COLO829 (cell line): ENCODE measurements at places on chromosomes 12 and 14.
A peak's percentile ranks its signal among the peaks of the same experiment; 100 is the strongest.

DNA sequence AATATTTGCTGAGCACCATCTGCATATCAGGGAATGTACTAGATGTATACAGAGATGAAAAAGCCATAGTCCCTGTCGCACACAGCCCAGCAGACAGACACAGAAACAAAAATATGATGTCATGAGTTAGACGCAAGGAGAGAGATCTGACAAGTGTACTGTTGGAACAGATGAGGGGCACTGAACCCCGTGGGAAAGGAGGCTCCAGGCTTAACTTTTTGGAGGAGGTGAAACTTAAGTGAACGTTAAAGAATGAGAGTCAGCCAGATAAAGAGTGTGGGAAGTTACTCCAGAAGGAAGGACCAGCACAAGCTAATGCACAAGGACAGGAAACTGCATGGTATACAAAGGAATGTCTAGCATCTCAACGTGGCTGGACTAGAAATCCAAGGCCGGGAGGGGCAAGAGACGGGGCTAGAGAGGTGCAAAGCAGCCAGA is 2.5 kb upstream of the ACTN1 start:
- no peak for DNase-seq

DNA sequence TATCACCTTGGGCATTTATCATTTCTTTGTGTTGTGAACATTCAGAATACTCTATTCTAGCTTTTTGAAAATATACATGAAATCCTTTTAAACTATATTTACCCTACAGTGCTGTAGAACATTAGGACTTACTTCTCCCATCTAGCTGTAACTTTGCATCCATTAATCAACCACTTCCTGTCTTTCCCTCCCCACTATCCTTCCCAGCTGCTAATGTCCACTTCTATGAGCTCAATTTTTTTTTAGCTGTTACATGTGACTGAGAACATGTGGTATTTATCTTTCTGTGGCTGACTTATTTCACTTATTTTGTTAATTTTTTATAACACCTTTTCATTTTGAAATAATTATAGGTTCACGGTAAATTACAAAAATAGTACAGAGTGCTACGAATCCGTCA is 136.0 kb downstream of the LMNTD1 start:
- no peak for DNase-seq

- no peak for DNase-seq
These were observed 6.0 kb downstream of the HMGA2 start for GRCh38 chr12:65830305-65830704.

DNA sequence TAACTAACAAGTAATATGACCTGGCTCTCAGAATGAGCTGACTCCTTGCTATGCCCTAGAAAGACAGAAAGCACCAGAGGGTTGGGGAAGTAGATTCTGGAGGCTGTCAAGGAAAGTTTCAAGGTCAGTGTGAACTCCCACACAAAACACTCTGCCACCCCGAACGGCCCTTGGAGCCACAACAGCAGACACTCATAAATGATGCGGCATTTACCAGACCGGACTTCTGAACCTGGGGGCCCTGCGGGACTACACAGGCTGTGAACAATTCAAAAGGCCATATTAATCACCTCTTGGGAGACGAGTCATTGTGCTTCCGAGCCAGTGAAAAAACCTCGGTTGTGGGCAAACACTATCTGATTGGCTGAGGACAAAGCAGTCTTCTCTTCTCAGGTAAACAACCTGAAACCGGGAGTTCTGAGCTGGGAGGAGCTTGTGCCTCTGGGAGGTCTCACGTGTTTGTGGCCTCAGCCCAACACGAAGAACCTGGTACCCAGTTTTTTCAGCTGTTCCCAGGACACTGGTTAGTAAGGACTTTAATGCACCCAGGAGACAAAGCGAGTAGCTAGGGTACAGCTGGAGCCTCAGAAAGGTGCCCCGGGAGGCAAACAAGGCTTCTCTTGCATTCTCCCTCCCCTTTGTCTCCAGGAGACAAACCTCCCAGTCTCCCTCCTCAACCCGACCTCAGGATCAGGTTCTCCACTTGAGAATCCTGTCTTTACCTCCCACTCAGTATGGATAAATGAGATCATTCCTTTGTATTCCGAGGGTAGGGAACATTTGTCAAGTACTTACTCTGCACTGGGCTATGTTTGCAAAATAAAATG is 35.3 kb downstream of the VWF start:
- DNase-seq, result no peak

DNA sequence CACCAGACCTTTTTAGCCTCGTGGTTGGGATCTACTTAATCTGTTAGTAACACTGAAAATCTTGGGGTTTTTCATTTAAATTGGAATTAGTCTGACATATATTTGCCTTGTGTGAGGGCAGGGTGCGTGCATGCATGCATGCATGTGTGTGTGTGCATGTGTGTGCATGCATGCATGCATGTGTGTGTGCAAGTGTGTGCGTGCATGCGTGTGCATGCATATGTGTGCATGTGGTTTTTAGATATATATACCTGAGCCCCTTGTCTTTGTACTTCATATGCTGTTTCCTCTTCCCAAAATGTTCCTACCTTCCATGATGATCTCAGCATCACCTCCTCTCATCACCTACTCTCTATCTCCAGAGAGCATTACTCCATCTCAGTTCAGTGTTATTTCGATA is 66.3 kb upstream of the BCL11B start:
- no peak for DNase-seq

DNA sequence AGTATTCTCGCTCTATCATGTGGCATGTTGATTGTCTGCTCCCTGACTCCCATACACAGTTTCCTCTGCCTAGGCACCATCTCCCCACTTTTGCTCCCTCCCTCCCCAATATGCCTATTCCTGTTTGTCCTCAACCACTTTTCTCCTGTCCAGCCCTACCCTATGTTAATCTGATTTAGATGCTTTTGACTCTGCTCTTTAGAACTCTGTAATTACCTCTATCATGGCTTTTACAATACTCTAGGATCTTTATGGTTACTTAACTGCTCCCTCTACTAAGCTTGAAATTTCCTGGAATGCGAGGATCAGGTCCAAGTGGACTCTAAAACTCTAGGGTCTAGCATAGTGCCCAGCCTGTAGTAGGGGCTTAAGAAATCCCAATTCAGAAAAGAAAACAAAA is 68.6 kb downstream of the TGFB3 start:
- DNase-seq, result no peak

DNA sequence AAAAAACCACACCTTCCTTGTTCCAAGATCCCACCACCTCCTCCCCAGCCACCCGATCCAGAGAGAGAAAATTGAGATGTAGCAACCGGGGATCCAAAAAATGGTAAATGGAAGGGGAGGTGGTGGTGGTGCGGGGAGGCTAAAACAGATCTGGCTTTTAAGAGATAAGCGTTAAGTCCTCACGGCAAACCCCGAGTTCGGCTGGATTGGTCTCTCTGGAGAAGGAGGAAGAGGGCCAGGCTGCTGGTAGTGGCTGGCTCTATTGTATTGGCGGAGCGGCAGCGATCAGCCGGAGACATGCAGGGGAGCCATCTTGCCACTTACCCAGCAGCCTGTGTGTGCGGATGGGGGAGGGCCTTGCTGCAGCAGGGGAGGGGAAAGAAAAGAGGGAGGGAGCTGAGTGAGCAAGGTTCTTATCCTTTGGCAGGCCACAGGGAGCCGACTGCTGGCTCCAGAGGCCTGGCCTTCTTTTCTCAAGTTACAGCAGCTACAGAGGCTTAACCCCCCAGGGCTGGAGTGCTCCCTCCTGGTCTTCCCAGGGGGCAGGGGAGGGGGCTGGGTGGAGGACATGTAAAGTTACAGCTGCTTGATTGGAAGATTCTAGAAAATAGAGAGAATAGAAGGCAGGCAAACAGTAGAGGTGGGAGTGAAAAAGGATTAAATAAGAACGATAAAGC is 14.1 kb upstream of the CDH24 start:
- peak; percentile 90 for DNase-seq

- DNase-seq, result peak; percentile 40
These were observed 203.7 kb upstream of the NUDT4 start for GRCh38 chr12:93174048-93174447.

DNA sequence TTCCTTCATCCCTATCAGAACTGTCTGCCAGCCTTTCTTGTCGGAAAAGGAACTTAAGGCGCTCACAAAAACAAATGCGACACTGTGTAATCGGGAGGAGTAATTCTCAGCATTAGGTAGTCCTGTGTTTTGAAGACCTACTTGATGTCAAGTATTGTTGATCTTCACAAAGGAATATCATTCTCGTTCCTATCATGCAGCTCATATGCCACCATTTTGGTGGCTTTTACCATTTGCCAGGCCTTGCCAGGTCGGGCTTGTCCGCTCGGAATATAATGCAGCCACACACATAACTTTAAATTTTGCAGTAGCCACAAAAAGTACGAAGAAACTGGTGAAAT is 903 bp upstream of the PPP4R3A start:
- DNase-seq, result no peak

DNA sequence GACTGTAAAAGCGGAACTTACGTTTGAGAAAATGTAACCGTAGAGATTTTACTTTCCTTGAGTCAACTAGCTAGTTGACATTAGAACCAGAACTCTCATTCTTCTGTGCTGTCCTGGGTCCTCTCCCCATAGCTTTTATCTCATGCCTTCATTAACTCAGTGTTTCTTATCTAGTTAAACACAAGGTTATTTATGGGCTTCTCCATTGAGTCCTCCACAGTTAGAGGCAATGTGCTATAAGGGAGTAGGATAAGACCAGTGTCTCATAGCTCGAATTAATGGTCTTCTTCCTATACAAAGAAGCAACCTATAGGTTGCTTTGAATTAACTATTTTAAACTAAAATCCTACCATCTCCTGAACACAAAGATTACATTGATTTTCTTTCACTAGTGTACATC is 129.8 kb downstream of the ACSS3 start:
- DNase-seq, result no peak

DNA sequence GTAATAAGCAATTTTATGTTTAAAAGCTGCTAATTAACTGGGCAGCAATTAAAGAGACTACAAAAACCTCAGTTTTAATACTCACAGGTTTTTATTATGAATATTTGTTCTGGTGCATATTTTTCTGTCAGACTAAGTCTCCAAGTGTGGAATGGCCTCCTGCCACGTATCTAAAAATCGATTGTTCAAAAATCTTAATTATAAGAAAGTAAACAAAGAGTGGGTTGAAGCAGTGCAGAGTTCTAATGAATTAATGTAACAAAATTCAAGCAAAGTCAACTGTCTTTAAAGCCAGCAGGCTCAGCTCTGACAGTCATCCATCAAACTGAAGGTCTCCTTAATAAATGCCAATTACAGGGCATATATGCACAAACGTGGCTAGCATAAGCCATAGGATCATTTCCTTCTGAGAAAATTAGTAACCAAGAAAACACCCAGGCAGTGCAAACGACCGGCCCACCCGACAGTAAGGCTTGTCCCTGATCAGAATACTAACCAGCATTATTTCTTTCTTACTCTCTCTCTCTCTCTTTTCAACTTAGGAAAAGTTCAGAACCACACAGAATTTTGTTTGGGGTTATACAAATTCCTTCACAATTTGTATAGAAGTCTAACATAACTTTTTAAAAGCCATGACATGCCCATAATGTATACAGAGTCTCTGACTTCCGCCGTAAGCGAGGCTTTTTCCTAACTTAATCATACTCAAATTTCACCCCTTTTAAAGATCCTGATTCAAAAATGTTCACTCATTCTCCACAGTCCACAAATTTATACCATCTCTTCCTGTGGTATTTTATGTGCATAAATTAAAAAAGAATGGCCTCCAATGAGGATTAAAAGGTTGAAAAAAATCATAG is 83.8 kb downstream of the SLC25A21 start:
- DNase-seq, result no peak

GRCh38 chr12:91563011-91563765 is 380.6 kb upstream of the DCN start:
- DNase-seq, result no peak

GRCh38 chr12:63821781-63822251 is 22.7 kb upstream of the SRGAP1 start:
- DNase-seq, result no peak

DNA sequence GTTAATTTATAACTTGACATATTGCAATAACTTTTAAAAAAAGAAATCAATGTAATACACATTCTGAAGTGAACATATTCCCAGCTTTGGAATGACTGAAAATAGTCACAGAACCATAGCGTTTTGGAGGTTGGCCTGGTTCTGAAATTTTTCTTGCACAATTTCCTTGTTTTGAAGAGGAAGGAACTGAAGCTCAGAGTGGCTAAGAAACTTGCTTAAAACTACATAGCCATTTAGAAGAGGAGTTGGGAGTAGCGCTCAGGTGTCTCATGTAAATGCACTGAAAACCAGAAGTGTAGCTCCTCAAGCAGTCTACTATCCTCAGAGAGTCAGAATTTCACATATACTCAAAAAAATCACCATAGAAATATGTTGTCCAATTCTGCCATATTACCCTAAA is 41.2 kb downstream of the SLC38A1 start:
- no peak for DNase-seq

GRCh38 chr14:61140271-61140670 is 140.9 kb downstream of the TMEM30B start:
- no peak for DNase-seq

DNA sequence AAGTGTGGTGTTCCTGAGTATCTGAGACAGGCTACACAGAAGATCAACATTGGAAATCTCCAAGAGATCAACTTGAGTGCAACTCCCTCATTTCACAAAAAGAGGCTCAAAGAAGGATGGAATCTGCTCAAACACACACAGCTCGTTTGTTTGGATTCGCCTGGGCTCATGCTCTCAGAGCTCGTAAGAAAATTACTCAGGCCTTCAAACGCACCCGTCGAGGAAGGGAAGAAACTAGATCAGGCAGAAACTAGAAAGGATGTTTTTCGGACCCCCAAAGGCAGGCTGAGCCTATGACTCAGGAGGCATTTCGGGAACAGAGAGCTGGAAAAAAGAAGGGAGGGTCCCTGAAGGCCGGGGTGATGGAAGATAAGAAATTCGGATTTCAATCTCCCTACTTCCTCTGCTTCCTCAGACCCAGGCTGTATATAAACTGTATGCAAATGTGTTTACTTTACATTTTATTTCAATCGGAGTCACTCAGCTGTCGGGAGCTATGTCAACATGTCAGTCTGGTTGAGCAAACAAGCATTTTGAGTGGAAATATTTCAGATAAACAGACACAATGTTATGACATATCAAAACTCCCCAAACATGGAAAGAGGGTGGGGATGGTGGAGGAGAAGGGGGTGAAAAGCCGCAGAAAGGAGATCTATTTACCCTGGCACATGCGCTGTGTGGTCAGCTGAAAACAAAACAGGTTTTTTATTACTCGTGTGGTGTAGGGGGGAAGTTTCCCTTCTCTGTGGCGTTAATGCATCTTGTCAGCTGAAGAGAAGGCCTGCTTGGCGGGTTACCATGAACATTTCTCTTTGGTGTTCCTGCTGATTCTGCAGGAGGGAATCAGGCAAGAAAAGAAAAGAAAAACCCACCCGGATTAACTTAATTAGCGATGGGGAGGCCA is 129.1 kb upstream of the TBX3 start:
- DNase-seq, result no peak

- DNase-seq, result no peak
These were observed 128.8 kb downstream of the PAPOLA start for GRCh38 chr14:96631030-96631429.

GRCh38 chr14:83780321-83780720 is 1749.6 kb upstream of the FLRT2 start:
- peak; percentile 5 for DNase-seq

GRCh38 chr12:69129017-69129416 is 110.4 kb upstream of the CPSF6 start:
- DNase-seq, result no peak
